ENCODE measurements at places on chromosomes 5 and 9.

GRCh38 chr5:135208555-135208902, 174.5 kb upstream of the PITX1 start:
- DNase-seq, result no peak

DNA sequence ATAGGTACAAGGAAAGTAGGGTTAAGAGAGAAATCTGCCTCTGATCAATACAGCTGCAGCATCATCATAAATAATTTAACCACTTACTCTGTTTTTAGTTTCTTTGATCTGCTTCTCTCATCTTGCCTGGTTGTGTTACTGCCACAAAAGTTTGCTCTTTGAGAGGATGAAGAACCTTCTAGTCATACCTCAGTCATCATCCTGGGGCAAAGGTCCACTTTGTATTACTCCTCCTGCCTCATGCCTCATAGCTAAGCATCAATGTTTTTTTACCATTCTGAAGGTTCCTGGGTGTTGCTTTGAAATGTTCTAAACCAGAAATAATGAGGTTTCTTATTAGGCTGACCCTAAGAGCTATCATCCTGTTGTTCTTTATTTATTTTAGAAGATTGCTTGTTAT, 17.1 kb upstream of the TRIM36 start:
- DNase-seq, result no peak

DNA sequence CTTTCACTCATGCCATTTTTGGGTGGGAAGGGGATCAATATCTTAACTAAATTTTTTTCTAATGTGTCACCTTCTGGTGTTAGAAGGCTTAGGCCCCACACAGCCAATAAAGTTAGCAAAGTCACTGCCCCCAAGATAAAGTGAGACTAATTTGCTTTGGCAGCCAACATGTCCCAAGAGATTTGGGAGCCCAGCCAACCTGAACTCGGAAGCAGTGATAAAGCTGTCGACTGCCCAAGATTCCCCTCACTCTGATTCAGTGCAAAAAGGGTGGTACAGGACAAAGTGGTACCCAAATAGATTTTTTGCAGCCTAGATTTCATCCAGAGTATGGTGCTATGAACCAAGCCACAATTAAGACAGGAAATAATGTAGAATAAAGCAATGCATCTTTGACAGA, 572.5 kb upstream of the ARRDC3 start:
- DNase-seq, result no peak

DNA sequence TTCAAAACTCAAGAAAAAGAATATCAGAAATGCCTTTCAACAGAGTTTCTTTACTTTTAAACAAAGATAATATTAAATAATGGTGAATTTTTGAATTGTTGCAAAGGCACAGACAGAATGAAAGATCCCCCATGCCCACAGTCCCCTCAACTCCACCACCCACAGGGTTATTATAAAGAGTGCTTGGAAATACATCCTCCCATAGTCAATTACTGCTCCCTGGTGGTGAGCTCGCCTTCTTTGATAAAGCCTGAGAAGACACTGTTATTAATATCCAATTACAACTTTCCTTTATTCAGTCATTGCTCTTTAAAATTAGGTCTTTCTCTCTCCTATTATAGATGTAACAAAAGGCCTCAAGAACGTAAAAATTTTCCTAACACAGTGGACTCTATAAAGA, 490.2 kb upstream of the RORB start:
- DNase-seq, result peak; percentile 74

DNA sequence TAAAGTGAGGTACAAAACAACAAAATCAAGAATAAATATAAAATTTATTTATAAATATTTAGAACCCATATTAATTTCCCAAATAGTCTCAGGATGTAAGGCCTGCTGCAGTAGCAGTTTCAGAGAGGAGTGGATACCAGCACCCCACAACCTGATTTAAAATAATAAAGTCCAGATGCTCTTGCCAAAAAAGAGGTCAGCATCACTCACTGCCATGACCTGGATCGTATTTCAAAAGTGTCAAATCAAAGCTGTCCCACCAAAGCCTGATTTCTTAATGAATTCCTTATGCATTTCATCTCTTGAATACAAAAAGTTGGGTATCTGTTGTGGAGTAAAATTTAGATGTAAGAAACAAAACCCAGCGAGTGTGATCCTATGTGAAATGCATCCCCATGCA, 58.0 kb upstream of the ROR2 start:
- no peak for DNase-seq

DNA sequence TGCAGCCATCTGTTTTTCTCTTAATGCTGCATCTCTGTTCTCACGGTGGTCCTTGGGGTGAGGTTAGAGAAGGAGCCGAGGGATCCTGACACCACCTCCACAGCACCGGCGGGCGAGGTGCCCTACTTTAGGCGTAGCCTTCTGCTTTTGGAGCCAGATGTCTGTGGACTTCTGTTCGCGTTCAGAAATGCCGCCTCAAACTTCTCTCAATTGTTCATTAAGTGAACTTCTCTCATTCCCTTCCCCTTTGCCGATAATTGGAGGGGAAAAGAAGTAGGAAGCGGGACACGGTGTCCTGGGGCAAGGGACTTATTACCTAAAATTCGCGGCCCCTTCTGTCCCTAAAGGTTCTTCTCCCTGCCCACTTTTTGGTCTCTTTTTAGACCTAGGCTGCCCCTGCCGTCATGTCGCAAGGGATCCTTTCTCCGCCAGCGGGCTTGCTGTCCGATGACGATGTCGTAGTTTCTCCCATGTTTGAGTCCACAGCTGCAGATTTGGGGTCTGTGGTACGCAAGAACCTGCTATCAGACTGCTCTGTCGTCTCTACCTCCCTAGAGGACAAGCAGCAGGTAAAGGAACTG, 455 bp downstream of the KIF20A start:
- no peak for DNase-seq

GRCh38 chr9:120236596-120236995, 343.4 kb downstream of the CDK5RAP2 start:
- DNase-seq, result no peak

DNA sequence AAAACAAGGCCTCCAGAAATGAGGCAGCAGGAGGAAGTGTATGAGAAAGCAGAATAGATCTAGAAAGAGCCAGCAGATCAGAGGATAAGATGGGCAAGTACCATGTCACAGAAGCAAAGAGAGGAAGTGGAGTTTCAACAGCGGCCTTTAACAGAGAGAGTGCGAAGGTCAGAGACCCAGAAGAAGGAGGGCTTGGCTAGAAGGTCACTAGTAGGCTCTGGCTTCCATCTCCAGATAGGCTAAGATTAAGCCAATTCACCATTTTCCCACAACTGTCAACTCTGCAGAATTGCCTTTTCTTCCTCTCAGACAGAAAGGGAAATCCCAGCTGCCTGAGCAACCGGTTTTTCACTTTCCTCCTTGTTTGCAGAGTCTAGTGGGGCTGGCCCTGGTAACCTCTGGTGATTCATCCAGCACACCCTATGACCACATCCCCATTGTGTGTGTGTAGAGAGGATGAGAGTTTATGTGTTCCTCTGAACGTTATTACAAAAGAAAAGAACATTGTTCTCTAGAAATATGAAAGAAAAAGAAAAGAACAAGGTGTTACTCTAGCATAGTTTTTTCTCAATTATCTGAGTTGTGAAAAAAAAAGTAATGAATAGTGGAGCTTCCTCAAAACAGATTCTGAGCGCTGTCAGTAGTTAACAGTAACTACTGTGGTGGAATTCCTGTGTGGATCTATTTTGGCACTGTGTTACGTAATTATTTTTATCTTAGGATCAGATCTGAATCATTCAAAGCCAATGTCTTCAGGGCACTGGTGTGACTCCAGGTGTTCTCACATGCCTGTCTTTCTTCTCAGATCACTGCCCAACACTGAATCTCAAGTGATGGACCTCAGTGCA, 220.4 kb downstream of the ARRDC3 start:
- DNase-seq, result peak; percentile 97

DNA sequence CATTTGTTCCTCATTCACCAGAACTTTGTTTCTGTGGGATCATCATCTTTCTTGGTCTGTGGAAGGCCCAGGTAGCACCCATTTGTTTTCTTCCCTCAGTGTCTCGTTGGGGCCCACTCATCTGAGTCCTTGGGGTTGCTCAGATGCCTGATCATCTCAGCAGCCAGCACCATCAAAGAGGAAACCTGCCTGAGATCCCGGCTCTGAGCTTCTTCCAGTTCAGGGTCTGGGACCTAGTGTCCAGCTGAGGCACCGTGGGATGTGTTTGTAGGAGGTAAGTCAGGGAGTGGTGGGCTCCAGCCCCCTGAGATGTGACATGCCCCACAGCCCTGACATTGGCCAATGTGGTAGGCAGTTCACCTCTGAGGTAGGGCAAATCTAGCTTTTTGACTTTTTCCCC, 9.4 kb upstream of the CD180 start:
- no peak for DNase-seq

- no peak for DNase-seq
These were observed 163.8 kb downstream of the TMEM38B start for GRCh38 chr9:105858006-105858690.

All from choroid plexus epithelial cell (primary cell).